Left cardiac atrium (tissue), 4 donors: ENCODE measurements at places on chromosomes 3 and 15.

GRCh38 chr3:30501526-30501925 is 104.9 kb upstream of the TGFBR2 start:
- DNase-seq = no peak

DNA sequence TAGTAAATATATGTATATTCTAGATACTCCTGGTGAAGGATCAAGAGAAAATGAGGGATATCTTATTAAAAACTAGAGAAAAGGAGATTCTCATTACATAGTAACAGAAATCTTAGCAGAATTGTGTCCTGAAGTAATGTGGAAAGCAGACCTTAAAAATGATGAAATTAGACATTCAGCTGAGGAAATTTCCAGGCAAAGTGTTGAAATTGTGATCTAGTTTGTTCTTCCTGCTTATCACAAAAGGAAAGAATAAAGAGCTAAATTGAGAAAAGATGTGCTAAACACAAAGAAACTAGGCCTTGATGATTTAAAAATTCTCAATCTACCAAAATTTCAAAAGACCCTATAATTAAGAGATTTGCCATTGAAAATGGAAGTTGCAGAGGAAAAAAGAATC is 362.6 kb upstream of the PLSCR5 start:
- DNase-seq = no peak

DNA sequence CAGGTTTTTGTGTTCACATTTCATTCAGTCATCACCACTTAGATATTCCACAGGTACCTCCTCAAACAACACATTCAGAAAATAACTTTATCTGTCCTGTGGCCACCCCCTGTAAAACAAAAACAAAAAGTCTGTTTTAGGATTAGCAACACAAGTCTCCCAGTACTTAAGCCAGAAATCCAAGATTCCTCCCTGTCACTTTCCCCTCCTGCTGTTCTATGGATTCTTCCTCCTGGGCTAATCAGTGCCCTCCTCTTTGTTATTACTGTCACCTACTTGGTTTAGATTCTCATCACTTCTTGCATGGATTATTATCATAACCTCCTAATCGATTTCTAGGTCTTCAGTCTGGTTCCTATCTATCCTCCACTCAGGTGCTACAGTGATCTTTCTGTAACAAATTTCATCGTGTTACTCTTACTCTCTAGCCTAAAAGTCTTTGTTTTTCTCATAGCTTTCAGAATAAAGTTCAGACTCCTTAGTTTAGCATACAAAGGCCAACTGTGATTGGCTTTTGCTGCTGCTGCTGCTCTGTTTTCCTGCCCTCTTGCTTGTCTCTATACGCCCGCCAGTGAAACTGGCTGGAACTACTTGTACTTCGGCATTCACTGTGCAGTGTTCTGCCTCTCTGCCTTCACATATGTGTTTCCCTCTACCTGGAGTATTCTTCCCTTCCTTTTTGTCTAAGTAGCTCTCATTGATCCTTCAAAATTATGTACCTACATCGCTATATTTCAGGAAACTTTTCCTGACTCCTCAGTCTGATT is 32.2 kb downstream of the PPP2R3A start:
- no peak for DNase-seq

GRCh38 chr15:75565062-75565970 is 13.8 kb downstream of the PTPN9 start:
- no peak for DNase-seq

- DNase-seq = no peak
These were observed 1.0 kb downstream of the LRCH3 start for GRCh38 chr3:197791892-197792647.

DNA sequence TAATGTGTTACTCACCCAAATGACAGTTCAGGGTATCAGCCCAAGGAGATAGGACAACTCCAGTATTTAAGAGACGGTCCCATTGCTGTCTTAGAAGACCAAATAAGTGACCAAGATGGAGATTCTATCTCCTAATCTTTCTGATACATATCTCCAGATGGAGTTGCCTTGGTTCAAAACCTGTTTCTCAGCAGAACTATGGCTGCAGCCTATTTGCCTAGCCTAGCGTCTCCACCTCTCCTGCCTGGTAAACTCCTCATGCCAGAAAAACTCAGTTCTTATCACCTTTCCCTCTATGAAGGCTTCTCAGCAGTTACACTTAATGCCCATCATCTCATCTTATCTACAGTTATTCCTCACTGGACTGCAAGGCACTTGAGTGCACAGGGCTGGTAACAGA is 1.2 kb upstream of the CSPG5 start:
- DNase-seq = no peak

DNA sequence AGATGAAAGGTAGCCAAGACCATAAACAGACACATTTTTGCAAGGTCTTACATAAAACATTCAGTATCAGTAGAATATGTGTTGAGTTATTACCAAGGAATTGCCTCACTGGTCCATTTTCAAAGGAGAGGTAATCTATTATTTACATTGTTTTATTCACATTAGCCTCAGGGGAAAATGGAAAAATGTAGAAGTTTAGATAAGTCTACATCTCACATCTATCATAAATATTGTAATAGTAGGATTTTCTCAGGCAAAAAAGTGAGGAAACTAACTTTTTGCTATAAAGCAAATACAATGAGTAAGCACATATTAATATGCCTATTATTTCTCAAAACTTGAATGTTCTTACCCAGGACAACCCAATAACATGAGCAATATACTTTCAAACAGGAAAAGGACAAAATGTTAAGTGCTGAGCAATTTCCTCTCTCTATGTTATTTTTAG is 184.6 kb upstream of the AGTR1 start:
- no peak for DNase-seq

DNA sequence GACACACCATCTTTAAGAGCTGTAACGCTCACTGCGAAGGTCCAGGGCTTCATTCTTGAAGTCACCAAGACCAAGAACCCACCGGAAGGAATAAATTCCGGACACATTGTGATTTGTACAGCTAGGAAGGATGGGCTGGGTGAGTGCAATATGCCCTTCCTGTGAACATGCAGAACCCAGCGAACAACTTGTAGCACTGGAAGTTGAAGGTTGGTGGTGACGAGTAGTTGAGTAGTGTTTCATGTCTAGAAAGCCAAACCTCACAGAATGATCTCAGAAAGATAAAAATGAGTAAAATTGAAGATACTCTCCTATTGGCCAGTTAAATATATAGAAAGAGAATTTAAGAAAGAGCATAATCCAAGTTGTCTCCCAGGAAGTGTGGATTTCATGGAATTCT is 462.2 kb upstream of the CFAP20DC start:
- DNase-seq = no peak

DNA sequence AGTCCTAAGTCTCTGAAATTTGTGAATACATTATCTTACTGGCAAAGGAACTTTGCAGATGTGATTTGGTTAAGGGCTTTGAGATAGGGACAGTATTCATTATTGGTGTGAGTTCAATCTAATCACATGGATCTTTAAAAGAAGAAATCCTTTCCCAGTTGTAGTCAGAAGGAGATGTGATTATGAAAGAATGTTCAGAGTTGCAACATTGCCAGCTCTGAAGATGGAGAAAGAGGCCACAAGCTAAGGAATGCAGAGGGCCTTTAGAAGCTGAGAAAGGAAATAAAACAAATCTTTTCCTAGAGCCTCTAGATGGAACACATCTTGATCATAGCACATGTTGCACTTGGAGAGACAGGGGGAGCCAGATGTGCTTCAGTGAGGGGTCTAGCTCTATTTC is 27.7 kb upstream of the SIAH2 start:
- no peak for DNase-seq

- DNase-seq = no peak
These were observed 6.8 kb upstream of the ANKRD28 start for GRCh38 chr3:15804553-15805095.

- DNase-seq = no peak
These were observed 39.4 kb upstream of the CCR2 start for GRCh38 chr3:46314517-46314916.

DNA sequence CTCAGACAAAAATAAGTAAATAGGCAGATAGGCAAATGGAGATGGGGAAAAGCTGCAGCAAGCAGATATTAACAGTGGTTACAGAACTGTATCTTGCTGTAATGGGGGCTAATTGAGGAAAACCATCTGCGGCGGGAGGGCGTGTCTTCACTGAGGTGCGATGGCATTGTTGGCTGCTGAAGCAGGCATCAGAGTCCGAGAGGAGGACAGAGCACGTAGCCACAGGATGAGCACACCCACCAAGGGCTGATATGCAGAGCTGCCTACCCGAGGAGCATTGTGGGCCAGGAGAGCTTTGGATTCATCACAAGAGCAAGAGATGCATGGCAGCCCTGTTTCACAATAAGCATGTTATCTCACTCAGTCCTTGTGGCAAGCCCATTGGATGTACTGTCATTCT is 30.4 kb downstream of the CHRNA7 start:
- DNase-seq = no peak

GRCh38 chr3:116743062-116743461 is 33.5 kb downstream of the TUSC7 start:
- no peak for DNase-seq

- no peak for DNase-seq
These were observed 13.8 kb downstream of the CLDN18 start for GRCh38 chr3:138023754-138024153.

DNA sequence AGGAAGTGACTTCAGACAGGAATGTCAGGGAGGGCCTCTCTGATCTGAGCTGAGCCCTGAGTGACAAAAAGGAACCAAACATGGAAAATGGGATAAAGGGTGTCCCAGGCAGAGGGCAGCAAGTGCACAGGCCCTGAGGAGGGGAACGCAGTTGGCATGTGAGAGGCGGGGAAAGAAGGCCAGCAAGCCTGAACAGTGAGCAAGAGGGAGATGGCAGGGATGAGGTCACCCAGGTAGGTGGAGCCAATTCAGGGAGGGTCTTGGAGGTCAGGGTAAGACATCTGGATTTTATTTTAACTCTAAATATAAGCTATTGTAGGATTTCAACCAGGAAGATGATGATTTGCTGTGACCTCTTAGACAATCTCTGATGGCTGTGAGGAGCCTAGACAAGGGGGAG is 167.7 kb downstream of the LRTM1 start:
- no peak for DNase-seq
